GM23338 (cell line): ENCODE measurements at places on chromosomes 12 and 14.
A peak's percentile ranks its signal among the peaks of the same experiment; 100 is the strongest.

DNA sequence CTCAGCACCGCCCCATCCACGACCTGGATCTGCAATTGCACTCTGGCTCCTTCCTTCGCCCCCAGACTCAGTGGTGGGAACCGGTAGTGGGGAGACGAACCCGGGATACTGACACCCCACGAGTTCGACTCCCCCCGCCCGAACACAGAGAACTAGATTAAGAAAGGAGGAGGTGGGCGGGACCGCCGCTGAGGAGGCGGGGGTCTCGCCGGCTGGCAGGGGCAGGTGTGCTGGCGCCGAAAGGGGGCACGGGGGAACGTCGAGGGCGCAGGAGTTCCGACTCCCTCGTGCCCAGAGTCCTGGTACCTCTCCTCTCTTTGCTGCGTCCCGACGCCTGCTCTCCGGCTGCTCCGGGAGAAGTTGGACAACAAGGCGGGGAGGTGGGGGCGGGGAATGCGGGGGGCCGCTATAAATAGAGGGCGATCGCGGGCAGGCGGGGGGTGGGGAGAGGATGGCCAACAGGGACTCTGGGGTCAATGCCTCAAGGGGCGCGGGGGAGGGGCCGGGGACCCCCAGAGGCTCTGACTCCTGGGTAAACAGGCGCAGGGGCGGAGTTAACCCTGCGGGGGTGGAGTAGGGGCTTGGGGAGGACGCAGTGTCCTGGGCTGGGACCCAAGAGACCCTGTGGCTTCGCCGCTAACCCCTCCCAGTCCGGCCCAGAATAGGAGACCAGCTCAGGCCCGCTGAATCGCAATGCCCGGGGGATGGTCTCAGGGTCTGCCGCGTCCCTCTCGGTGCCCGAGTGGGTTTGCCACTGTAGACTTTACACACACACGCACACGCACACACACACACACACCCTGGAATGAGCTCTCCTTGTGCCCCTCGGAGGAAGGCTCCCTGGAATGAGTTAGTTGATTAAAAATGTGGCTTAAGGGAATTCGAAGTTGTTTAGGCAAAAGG, 761 bp upstream of the NDRG2 start:
- DNase-seq = peak; percentile 85

- DNase-seq = peak; percentile 91
Measured at GRCh38 chr12:119060847-119061796, 79.8 kb downstream of the SRRM4 start.

GRCh38 chr12:49961993-49962764, 507 bp downstream of the AQP5 start:
- peak; percentile 66 for DNase-seq

DNA sequence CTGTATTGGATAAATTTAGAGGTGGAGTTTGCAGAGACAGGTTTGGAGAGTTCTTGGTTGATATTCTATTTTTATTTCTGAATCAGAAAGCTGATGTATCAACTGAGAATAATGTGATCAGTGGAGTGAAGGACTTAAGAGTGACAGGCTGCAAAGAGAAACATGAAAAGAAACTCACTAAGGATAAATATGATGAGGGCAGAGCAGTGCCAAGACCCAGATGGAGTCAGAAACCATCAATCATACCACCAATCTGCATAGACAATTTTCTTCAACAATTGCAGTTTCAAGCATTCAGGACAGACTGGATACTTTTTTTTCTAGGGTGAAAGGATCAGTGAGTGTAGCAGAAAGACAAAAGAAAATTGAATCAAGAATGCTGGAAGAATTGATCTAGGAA, 226.7 kb upstream of the NAV3 start:
- no peak for DNase-seq

- DNase-seq = no peak
Measured at GRCh38 chr12:132259364-132259871, 70.0 kb downstream of the GALNT9 start.

DNA sequence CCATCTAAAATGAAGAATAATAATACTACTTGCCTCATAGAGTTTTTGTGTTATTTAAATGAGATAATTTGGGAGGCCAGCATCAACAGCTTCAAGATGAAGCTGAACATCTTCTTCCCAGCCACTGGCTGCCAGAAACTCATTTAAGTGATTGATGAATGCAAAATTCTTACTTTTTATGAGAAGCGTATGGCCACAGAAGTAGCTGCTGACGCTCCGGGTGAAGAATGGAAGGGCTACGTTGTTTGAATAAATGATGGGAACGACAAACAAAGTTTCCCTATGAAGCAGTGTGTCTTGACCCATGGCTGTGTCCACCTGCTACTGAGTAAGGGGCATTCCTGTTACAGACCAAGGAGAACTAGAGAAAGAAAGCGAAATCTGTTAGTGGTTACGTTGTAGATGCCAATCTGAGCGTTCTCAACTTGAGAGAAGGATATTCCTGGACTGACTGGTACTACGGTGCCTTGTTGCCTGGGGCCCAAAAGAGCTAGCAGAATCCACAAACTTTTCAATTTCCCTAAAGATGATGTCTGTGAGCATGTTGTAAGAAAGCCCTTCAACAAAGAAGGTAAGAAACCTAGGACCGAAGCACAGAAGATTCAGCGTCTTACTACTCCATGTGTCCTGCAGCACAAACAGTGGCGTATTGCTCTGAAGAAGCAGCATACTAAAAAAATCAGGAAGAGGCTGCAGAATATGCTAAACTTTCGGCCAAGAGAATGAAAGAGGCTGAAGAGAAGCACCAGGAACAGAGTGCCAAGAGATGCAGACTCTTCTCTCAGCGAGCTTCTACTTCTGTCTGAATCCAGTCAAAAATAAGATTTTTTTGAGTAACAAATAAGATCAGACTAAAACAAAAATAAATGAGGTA, 100.0 kb upstream of the LRIG3 start:
- no peak for DNase-seq

DNA sequence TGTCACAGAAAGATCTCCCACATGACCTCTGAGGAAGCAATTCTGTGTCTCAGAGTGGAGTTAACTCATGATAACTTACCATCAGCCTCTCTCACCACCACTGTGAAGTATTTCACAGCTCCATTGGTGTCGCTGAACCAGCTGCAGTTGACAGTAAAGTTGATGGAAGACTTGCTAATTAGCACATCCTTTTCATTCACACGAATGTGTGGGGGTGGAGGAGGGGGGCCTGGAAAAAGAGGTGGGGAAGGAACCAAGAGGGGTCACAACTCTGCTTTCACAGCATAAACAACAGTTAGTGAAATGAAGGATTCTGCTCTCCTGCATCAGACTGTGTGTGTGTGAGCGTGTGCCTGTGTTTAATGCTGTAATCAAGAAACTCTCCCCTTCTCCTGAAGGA, 82.1 kb downstream of the PTPRB start:
- DNase-seq = peak; percentile 11

GRCh38 chr12:59459966-59460660, 135.7 kb upstream of the SLC16A7 start:
- peak; percentile 11 for DNase-seq

DNA sequence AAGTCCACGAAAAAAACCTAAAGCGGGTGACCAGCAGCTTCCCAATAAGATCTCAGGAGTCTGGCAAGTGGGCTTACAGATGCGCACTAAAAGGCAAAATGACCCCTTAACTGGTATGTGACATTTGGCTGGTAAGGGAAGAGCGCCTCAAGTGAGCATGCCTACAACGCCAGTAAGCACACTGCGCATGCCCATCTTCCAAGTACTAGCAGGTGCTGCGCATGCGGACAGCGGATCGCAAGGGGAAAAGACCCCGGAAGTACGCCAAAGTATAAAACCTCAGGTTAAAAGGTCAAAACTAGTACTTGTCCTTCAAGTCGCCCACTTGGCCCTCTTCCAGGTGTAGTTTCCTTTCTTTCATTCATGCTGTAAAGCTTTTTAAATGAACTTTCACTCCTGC, 518.5 kb upstream of the MDGA2 start:
- DNase-seq = peak; percentile 34

DNA sequence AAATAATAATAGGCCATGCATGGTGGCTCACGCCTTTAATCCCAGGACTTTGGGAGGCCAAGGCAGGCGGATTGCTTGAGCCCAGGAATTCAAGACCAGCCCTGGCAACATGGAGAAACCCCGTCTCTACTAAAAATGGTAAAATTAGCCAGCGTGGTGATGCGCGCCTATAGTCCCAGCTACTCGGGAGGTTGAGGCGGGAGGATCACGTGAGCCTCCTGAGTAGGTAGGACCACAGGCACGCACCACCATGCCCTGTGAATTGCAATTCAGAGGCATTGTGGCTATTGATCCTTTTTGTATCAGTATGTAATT, 2.3 kb downstream of the ARHGDIB start:
- DNase-seq = no peak

DNA sequence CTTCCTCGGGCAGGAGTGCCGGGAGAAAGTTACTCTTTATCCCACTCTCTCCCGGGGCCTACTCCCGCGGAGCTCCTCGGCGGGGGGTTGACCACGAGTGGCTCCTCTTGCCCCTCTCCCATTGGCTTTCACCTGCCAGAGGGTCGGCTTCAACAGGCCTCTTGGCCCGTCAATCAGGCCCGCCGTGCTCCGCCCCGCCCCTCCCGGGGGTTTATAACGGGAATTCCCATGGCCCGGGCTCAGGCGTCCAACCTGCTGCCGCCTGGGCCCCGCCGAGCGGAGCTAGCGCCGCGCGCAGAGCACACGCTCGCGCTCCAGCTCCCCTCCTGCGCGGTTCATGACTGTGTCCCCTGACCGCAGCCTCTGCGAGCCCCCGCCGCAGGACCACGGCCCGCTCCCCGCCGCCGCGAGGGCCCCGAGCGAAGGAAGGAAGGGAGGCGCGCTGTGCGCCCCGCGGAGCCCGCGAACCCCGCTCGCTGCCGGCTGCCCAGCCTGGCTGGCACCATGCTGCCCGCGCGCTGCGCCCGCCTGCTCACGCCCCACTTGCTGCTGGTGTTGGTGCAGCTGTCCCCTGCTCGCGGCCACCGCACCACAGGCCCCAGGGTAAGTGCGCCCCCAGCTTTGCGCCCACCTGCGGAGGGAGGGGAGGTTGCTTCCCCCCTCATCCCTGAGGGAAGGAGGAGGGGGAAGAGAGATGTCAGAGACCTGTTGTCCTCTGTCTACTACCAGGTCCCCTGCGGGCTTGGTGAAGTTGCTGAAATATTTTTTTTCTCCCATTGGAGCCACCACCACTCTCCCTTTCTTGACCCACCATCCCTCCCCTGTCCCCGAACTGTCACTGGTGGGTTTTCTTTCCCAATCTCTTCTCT, at the start of gene SMOC1:
Gene SMOC1 (plus strand): TSS at position 242 of the 869 bp plus-strand sequence. CDS start 263 bp downstream, at position 505.
- DNase-seq = peak; percentile 92

DNA sequence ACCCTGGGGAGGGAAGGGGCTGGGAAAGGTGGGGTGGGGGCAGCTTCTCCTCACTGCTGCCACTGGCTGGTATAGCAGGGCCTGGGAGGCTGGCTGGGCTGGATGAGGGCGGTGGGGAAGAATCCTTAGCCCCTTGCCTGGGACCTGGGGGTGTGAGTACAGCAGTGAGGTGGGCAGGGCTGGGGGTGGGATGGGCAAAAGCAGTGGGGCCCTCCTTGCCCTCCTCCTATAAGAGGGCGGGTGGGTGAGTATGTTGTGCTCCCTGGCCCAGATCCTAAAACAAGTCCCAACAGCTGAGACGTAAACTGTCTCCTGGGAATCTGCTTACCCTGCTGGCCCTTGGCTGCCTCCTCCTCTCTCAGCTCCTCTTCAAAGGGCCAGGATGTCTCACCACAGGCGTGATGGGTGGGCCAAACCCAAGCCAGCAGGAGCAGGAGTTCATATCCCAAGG, 2.2 kb downstream of the NCKAP5L start:
- no peak for DNase-seq

GRCh38 chr14:22753586-22753985, 12.9 kb upstream of the OXA1L start:
- DNase-seq = no peak

DNA sequence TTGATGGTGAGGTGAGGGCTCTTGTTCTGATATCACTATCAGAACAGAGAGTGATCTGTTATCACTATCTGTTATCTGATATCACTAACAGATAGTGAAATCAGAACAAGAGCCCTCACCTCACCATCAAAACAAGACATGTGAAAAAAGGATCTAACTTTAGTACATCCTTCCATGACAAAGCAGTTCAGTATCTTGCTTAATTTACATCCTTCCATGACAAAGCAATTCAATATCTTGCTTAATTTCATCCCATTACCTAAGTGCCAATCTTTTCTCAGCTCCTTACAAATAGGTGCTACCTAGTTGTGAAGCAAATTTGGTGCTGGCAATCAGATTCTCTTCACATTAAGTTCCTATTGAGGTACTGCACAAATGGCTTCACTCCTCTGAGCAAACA, 1865.6 kb upstream of the FLRT2 start:
- DNase-seq = peak; percentile 15

GRCh38 chr12:71230542-71230941, 72.7 kb upstream of the TSPAN8 start:
- DNase-seq = no peak

DNA sequence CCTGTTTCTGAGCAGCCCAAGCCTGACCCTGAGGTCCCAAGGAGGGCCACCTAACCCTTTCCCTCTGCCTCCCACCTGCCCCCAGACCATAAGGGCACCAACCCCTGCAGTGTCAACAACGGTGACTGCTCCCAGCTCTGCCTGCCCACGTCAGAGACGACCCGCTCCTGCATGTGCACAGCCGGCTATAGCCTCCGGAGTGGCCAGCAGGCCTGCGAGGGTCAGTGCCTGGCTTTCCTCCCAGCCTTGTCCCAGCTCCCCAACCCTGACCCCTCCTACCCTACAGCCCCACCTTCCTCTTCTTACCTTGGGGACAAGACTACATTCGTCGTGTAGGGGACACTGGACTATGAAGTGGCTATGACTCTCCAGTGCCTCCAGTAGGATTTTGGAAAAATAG, 33.7 kb upstream of the LRP1-AS start:
- DNase-seq = no peak

DNA sequence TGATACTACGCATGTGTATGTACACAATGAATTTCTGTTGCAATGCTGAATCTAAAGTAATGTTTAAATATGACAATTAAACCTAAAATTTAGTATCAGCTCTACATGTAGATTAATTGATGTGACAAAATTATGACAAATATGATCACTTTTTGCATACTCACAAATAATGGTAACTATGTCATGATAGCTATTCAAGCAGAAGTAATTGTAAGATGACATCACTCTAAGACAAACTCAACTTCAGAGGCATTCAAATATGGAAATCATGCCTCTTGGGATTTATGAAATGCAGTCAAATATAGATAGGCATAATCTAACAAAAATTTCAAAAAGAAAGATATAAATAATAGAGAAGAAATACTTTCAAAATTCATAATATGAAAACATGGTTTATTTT, 571.7 kb upstream of the LRFN5 start:
- no peak for DNase-seq

DNA sequence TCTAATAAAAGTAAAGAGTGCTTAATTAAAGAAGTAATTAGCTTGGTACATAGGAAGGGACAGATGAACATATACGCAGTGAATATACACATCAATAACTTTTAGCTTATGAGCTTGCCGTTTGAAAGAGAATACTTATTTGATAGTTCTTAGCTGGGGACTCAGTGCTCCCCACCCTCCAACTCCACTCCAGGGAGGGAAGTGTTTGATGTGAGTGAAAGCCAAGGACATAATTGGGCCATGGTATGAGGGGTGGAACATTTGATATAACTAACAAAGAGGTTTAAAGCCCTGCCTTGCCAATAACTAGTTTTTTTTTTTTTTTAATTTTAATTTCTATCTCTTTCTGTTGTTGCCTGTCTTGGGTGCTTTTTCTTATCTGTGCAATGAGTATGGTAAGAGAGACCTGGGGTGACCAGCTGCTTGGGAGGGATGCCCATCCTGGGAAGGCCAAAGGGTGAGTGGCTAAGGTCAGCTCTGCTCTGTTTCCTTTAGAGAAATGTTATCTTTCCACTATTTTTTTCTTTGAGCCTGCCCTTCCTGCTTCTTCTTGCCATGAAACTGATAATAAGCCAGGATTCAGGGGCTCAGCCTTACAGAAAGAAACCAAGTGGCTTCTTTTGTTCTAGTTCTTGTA, 132.8 kb upstream of the CPSF6 start:
- DNase-seq = no peak
